ENCODE measurements at places on chromosomes 4 and X.

- peak; percentile 8 for DNase-seq
These were observed 134.3 kb downstream of the AMELX start for GRCh38 chrX:11427453-11428071.

DNA sequence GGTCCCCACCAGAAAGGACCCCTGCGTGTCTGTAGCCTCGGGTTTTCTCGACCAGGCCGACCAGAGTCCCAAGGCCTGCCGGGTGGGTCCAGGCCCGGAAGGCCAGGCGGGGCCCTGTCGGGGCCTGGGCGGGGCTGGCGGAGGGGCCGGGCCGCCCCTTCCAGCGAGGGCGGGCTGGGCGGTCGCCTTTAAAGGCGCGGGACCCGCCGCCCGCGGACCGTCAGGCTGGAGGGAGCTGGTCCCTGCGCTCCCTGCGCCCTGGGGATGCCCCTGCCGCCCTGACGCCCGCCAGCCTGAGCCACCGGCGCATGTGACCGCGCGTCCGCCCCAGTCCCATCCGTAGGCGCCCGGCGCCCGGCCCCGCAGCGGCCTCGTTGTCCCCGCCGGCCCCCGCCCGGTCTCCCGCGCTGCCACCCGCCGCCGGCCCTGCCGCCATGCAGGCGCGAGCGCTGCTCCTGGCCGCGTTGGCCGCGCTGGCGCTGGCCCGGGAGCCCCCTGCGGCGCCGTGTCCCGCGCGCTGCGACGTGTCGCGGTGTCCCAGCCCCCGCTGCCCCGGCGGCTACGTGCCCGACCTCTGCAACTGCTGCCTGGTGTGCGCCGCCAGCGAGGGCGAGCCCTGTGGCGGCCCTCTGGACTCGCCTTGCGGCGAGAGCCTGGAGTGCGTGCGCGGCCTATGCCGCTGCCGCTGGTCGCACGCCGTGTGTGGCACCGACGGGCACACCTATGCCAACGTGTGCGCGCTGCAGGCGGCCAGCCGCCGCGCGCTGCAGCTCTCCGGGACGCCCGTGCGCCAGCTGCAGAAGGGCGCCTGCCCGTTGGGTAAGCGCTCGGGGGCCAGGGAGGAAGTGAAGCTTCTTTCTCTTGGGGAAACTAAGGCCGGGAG lies at the start of gene HTRA3:
TSS of gene HTRA3 (plus strand) at position 220 of the 883 bp plus-strand sequence. CDS start at position 435, 215 bp downstream.
- no peak for DNase-seq

- DNase-seq: no peak
These were observed 288.3 kb downstream of the CHIC1 start for GRCh38 chrX:73851014-73852009.

DNA sequence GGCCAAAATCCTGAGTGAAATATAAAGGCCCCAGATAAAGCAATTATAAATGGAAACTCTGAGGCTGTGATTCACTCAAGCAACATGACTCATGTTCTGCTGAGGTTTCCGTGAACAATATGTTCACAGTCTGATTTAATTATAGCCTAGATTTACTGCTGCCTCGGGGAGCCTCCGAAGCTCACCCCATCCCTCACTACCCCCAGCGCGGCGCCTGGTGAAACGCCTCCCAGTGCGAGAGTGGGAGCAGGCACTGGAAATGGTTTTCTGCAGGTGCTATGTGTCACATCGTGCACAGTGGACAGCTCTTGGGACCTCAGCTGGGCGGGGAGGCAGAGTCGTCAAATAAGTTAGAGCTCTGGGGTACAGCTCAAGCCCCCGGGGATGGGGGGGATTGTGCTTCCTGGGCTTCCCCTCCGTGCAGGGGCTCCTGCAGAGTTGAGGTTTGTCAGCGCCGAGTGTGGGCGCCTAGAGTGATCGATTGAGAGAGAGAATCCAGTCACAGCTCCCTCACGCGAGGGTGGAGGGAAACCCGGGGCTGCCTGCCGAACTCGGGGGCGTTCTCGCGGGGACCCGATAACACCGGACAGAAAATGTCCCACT lies 110.6 kb downstream of the PHKA2 start:
- DNase-seq: peak; percentile 22

GRCh38 chr4:6939761-6940743 lies 30.4 kb downstream of the TBC1D14 start:
- DNase-seq: no peak

- no peak for DNase-seq
These were observed 29.0 kb upstream of the PSAPL1 start for GRCh38 chr4:7463566-7464258.

DNA sequence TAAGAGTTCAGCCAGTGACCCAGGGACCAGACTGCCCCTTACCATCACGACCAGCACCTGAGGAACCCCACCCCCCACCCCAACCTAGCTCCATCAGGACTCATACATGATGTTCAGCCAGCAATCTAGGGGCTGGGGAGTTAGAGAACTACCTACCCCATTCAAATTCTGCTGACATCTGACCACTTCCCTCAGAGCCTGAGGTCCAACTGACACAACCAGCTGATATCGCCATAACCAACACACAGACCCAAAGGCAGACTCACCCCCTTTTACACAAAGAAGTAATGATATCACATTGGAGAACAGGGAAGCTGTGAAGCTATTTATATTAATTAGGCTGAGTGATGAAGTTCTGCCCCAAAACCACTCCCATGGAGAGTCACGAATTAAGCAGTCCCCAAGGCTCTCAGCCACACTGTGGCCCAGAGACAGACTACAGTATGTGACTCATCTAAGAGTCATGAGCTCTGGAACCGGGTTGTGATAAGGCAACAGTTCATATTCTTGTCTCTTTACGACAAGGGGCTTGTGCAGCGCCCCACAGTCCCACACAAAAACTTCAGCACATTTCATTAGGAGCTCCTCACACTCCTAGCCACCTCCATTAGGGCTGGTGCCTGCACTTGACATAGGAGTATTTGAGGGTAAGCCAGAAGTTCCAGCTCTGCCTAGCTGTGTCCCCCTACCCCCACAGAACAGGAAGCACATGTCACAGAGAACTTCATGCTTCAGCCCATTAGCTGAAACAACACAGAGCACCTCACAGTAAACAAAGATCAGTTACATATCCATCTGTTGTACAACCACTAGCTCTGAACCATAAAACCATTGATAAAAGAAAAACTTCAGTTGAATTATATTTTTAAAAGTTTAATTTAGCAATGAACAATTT lies 184.7 kb upstream of the ZCCHC13 start:
- no peak for DNase-seq

GRCh38 chr4:175809402-175810072 lies 2.5 kb downstream of the GPM6A start:
- DNase-seq: no peak

GRCh38 chrX:118208481-118208880 lies 91.9 kb upstream of the KLHL13 start:
- no peak for DNase-seq

DNA sequence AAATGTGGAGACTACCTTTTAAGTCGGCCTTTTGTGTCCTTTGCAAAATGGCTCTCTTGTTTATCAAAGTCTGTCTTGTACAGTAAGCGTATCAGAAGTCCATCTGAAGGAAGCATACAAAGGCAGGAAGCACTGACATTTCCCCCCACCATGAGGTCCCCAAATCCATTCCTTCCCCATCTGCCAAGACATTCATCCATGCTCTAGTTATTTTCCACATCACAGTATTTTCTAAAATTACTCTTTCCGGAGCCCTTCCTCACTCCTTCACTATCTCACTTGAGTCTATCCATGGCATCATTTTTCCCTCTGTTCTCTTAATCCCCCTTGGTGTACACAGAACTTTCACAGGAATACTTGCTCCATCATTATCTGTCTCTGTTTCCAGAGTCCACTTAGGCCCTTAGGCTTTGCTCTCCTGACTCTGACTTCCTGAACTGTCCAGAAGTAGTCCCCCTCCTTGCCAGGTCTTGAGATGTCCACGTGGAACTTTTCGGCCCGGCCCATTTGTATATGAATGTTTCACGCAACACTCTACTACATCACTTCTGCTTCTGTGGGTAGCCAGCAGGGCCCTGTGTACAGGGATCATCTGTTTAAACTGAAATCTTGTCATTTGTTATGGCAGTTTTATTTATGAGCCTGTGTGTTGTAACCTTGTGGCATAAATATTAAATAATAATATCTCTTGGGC lies 2.1 kb downstream of the SEL1L3 start:
- no peak for DNase-seq

DNA sequence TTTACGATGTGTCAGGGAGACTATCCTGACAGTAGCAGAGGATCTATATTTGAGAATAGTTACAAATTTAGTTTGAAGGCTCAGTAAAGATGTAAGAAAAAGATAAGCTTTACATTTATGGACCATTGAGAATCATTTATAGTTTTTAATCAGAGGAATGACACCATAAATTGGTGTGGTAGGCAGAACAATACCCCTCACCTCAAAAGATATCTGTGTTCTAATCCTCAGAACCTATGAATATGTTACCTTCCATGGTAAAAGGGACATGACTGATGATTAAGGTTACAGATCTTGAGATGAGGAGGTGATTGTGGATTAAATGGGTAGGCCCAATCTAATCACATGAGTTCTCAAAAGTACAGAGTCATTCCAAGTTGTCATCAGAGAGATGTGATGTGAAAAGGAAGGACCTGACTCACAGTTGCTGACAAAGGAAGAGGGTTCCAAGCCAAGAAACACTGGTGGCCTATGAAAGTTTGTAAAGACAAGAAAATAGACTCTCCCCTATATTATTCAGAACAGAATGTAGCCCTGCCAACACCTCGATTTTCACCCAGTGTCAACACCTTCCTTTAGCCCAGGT lies 27.0 kb downstream of the EREG start:
- no peak for DNase-seq

DNA sequence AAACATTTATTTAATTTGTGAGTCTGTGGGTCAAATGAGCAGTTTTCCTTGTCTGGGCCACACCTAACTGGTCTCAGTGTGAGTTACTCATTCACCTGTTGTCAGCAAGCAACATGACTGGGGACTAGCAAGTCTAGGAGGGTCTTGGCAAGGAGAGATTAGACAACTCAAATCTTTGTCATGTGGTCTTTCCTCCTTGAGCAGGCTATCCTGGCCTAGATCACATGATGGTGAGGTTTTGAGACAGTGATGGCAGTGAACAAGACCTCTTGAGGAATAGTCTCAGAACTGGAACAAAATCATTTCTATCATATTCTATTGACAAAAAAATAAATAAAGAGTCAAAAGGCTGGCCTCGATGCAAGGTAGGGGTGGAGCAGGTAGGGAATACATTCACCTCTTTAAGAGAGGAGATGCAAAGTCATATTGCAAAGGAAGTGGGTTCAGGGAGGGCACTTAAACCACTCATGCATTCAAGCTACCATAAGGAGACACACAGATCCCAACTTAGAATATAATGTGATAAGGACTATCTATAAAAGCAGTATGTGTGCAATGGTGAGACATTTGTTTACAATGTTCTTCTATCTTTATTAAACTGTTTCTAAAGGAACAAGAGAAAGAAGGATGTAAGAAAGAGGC lies 135.7 kb downstream of the ZNF330 start:
- no peak for DNase-seq

GRCh38 chr4:133316909-133317308 lies 167.8 kb downstream of the PCDH10 start:
- DNase-seq: no peak

DNA sequence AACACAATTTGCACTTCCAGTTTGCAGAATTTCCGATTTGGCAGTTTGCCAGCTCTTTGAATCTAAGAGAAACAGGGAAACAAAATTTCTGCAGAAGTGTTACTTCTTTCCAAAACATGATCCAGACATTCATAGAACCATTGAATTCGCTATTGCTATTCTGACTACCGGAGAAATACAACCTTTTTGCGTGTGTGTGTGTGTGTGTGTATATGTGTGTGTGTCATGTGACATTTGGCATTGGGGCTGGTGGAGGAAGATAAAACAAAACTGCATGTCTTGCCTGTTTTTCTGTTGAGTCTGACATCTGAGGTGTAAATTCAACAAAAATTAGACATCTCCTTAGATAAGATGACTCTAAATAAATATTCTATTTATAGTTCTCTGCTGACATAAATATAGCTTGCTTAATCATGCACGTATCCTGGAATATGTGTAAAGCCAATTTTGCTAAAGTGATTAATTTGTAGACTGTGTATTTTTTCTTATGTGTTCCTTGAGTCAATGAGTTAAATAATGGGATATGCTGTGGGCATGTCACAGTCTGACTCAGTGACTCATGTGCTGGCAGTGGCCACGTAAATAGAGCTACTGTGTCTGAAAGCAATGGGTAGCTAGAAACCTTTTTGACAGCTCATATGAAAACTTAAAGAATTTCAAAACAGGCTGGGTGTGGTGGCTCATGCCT lies 98.9 kb downstream of the HPGD start:
- peak; percentile 5 for DNase-seq

DNA sequence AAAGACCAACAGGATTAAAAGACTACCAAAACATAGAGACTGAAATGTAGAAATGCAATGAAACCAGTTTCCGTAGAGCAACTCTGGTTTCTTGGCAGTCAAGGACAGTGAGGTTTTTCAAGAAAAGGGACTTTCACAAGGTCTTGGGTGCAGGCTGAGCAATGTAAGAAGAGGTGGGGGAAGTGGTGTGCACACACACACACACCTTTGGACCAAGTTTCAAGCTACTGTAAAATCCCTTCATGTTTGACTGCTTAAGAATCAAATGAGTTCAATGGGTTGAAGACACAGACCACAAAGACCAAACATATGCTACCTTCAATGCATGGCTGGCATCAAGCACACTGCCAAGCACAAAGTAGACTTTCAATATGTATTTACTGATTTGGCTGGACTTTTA lies 17.8 kb upstream of the MCF2 start:
- DNase-seq: no peak

GRCh38 chr4:6627832-6628231 lies 12.7 kb upstream of the MRFAP1 start:
- no peak for DNase-seq

GRCh38 chr4:123278755-123279154 lies 117.8 kb upstream of the SPRY1 start:
- DNase-seq: no peak

DNA sequence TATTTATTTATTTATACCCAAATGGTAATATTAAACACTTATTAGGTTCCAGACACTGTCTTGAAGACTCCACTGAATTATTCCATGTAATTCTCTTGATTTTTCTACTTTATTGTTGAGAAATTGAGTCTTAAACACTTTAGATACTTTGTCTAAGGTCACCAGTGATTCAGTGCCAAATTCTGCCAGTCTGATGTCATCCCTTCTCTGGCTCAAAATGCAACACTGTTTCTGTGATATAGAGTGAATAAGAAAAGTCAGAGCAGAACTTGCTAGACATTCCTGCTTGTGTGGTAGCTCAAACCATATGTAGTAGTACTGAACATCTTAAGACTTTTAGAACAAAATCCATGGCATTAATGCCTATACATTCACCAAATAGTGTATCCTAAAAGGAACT lies 164.3 kb downstream of the GABRB1 start:
- DNase-seq: no peak

DNA sequence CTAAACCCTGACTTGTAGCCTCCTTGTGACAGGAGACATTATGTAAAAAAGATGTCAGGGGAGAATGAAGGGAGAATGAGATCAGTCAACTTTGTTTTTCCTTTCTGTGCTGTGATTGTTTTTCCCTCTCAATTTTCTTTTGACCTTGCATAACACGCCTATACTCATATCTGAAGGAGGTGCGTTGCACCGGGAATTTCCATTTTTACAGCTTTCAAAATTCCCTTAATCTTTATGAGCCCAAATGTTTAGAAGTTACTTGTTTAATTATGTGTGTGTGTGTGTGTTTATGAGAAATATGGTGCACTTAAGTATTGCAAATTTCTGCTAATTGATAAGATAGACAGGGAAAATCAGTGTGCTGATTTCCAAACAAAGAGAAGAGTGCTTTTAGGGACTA lies 21.6 kb downstream of the SYNPO2 start:
- no peak for DNase-seq
